ENCODE measurements at places on chromosomes 1 and 21.
A peak's percentile ranks its signal among the peaks of the same experiment; 100 is the strongest.

DNA sequence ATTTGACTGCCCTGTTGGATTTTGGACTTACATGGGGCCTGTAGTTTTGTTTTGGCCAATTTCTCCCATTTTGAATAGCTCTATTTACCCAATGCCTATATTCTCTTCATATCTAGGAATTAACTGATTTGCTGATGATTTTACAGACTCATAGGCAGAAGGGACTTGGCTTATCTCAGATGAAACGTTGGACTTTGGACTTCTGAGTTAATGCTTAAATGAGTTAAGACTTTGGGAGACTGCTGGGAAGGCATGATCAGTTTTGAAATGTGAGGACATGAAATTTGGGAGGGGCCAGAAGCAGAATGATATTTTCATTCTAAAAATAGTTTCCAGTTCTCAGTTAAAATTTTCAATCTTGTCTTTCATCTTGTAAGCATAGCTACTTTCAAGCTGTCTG, 222.3 kb downstream of the COP1 start:
- no peak for DNase-seq

- DNase-seq, result peak; percentile 50
These were observed 1262.8 kb upstream of the PRMT6 start for GRCh38 chr1:105793536-105794146.

DNA sequence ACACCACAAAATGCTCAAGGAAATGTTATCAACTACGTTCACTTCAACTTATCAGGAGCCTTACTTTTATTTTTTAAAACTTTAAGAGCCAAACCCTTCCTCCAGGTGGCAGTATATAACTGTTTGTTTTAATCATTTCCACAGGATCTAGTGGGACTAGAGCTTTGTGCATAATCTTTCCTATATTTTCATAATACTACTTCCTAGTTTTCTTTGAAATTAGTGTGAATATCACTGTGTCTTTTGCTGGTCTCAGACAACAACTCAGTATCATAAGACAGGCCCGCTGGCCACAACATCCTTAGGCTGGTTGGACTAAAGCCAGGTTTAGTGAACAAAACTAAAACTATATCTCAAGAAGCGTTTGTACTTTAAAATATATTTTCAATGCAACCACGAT, 145.5 kb downstream of the TIAM1 start:
- DNase-seq, result peak; percentile 74

DNA sequence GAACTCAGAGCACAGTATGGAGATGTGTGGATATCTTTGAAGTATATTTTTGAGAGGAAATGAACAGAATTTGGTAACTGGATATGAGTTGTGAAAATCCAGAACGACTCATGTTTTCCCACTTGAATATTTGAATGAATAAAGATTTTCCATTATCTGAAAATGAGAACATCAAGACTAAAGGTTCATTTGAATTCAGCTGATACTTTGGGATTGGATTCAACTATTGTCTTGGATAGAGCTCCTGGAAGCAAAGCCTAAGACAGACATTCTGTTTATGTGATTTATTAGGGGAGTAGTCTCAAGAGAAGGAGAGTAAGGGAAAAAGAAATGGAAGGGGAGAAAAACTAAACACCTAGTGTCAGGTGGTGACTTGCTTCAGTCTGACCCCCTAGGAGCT, 256.0 kb upstream of the LYPLAL1 start:
- no peak for DNase-seq

DNA sequence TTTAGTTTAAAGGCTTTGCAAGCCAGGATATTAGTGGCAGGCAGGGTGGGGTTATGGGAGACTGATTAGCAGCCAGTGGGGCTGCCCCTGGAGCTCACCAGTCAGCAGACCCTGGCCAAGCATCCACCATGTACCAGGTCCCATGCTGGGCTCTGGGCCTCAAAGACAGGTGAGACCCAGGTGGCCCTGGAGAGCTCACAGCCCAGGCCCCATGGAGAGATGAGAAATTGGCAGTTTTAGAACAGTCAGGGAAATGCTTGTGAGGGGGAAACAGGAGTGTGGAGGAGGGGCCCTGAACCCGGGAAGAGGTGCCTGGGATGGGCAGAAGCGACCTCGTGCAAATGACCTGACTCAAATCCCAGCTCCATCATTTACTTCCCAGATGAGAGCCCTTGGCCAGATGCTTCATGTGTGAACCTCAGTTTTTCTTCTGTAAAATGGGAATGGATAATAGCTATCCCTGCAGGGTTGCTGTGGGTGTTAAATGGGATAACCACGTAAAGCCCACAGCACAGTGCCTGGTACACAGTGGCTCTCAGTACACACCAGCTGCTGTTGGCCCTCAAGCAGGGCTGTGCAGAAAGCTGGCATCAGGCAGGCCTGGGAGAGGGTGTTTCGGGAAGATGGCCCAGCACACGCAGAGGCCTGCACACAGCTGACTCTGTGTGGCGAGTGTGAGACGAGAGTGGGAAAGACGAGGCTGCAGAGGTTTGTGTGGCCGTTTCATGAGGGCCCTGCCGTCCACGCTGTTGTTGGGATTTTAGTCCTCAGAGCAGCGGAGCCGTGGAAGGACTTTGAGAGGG, 518.5 kb downstream of the PTPRU start:
- no peak for DNase-seq

GRCh38 chr1:87684713-87685205, 356.1 kb downstream of the LMO4 start:
- peak; percentile 58 for DNase-seq

DNA sequence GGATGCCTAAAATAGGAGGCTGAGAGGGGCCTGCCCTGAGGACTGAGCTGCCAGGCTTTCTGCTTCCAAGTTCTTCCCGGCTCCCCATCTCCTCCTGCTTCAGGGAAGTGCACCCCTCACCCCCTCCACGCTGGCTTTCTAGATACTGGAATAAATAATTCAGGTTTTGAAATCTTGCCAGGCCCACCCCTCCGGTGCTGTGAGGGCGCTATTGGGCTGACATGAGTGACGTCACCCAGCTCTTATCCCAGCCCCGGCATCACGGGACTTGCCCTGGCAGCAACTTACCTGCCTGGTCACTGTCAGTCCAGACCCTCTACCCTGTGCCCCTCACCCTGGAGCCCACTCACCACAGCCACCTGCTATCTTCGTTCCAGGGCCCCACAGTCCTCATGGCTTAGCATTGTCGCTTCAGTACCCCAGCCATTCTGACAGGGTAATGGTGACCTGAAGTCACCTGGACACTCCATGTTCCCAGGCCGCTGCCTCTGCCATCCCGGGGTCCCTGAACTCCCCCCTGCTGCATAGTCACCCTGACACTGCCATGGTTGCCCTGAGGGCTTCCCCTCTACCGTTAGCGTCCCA, 819 bp upstream of the GPR3 start:
- DNase-seq, result peak; percentile 78

DNA sequence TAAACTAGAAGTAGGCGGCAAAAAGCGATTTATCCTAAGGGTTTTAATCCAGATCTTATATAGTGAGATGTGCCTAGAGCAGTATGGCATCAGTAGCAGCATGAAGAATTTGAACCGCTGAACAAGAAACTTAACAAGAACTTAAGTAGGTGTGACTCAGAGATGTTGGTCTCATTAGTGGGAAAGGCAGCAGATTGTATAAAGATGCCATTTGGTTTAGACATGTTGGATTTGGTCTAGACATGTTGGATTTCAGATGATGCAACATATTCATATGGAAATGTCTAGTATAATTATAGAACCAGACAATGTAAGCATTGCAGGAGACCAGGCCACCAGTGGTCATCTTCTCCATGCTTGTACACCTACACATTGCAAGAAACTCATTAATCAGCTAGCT, 42.1 kb upstream of the ZP4 start:
- DNase-seq, result no peak

DNA sequence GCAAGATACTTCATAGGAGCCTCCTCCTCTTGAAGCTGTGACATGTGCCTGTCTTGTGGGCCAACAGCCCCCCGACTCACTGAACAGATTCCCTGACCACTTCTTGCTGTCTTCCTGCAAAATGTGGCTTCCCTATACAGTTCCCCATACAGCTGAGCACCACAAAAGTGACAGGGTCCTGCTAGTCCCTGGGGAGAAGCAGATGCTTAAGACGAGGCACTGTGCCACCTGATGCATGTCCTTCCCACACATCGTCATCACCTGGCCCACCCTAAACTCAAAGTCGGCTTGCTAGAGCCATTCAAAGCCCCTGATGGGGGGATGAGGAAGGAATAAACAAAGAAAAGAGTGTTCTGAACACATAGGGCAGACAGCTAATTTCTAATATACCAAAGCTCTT, 29.2 kb upstream of the ETV3 start:
- DNase-seq, result no peak

DNA sequence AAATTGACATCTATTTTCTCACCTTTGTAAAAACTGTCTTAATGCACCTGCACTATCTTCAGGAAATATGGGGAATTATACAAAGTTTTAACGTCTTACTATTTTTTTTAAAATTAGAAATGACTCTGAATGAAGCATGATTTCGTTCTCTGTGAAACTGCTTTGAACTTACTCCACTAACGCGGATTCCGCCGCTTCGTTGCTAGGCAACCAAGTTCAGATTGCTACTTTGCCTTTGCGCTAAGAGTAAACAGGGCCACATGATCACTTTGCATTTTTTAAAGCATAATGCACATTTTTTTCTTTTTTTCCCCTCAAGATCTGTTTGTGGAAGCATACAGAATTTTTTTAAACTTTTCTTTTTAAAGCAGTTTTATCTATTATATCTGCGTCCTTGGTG, 690.5 kb downstream of the BRINP3 start:
- no peak for DNase-seq

DNA sequence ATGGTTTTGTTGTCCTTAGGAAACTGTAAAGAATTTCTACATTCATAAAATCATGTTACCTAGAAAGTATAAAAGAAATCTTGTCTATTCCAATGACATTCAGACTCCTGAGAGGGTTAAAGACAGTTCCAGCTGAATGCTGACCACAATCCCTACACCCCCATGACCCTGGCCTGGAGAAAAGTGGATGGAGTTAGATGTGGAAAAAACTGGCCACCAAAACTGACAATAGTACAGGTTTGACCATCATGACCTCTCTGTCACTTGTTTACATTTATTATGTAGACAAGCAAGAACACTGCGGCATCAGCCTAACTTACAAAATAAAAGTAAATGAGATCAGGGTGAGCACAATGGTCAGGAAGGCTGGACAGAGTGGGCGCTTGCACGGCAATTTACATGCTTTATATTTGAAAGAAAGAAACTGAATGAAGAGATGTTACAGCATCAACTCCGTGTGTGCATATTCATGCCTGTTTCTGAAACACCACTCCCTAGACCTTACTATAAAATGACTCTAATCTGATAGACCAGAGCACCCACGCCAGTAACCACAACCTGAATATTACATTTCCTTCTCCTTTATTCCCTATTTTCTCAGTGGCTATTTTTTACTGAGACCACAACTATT, 116.0 kb downstream of the ESRRG start:
- no peak for DNase-seq

DNA sequence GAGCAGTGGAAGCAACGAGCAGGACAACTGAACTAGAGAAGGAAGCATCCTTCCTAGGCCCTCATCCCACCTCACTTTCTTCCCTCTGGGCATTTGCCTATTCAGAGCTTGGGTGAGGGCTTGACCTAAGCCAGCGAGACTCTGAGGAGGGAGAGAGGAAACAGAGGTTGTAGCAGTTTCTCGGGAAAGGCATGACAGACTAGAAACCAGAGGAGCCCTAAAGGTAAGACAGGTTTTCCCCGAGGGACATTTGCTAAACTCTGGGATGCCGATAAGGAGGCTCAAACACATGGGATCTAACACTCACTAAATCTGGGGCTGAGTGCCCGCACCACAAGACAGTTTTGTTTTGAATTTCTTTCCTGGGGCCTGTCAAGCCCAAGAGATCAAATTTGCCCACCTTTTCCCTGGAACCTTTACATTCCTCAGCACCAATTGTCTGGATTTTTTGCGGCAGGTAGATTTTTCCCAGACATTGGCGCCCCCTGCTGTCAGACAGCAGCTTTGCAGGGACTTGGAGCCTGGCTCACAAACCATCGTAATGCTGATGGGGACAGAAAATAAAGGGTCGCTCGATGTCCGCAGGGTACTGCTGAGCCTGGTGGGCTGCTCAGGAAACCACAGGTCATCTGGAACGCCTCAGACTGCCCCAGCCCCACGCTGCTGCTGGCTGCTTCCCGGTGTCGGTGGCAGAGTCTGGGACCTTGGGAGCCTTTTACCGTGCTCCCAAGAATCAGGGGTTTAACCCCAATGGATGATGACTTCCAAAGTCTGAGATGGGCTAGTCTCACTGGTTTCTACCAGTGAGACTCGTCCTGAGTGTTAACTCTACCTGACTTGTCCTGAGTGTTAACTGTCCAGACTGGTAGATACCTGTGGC, 23.4 kb upstream of the TSPAN2 start:
- peak; percentile 39 for DNase-seq

- no peak for DNase-seq
These were observed 42.0 kb downstream of the CDC14A start for GRCh38 chr1:100394285-100394684.

DNA sequence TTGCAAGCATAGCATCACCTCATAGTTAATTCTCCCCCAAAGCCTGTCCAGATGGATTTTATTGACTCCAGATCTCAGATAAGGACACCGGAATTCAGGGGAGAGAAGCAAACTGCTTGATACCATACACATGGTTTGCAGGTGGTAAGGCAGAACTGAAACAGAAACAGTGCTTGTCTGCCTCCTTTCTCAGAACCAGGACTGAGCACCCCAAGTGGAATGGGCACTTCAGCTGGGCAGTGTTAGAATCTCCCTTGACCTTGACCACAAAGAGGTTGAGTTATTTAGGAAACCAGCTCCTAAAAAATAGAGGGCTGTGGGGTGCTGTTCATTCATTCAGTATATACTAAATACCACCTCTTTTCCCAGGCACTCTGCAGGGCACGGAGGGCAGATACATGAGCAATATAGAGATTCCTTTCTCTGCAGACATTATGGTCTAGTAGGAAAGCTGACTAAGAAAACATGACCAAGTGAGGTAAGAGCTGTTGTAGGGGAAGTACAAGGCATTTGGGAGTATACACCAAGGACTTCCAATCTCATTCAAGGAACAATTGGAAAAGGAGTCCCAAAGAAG, 185.2 kb downstream of the C1orf94 start:
- DNase-seq, result no peak

- DNase-seq, result peak; percentile 9
These were observed 98.0 kb upstream of the HP1BP3 start for GRCh38 chr1:20885121-20885520.

- DNase-seq, result peak; percentile 92
These were observed 20.6 kb upstream of the SH3D21 start for GRCh38 chr1:36285443-36286101.

DNA sequence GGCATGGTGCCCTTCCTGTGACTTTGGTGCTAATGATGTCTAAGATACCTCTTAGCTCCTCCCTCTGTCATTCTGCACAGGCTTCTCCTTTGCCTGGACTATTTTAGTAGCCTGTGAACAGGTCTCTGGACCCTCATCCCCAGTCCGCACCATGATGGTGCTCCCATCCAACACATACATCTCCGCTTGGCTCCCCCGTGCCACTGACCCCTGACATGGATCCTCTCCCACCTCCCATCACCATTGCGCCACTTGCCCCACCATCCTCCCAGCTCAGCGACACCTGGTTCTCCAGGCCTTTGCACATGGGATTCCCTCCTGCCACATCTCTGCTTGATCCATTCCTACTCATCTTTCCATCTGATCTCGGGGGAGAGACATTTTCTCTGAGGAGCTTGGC, 33.9 kb downstream of the RUNX3 start:
- no peak for DNase-seq

GRCh38 chr1:32749332-32749731, 46.8 kb upstream of the SYNC start:
- no peak for DNase-seq

- DNase-seq, result peak; percentile 95
These were observed 22.9 kb downstream of the SPSB1 start for GRCh38 chr1:9315411-9316079.

GRCh38 chr21:37172646-37173045, 94.5 kb downstream of the VPS26C start:
- no peak for DNase-seq

- no peak for DNase-seq
These were observed 158.9 kb downstream of the ZBTB18 start for GRCh38 chr1:244209955-244210354.

Data from GM23248 (cell line).